Kasumi-1 (cell line): ENCODE measurements at places on chromosomes 4 and X.
A peak's percentile ranks its signal among the peaks of the same experiment; 100 is the strongest.

DNA sequence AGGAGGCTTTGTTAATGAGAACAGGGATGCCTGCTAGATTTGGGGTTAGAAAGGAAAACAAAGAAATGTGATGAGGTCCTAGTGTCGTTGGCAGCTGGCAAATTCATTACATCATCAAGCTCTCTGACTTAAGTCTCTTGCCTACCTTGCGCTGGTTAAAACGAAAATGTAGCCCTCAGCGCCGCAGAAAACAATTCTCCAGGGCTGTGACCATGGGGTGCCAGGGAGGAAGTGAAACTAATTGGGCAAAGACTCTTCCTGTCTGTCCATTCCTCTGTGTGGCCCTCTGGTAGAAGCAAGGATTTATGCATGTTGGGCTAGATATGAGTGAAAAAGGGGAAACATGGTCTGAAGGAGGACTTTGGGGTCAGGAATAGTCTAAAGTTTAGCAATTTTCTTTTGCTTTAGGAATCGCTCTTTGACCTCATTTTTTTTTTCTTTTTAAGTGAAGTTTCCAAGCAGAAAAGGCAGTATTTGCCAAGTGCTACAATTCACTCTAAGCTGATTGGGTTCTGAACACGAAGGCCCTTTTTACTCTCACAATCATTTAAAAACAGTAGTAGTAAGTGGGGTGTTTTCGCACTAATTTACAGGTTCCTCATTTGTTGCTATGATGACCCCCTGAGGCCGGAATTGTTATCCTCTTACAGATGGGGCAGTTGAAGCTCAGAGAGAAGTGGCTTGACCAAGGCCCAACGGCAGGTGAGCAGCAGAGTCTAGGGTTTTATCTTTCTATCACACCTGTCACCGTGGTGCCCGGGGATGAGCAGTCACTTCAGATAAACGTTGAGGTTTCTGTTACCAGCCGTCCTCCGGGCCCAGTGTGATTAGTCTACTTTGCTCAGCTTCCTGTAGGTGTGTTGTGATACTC is 27.3 kb upstream of the CHRNA9 start:
- DNase-seq, result no peak

DNA sequence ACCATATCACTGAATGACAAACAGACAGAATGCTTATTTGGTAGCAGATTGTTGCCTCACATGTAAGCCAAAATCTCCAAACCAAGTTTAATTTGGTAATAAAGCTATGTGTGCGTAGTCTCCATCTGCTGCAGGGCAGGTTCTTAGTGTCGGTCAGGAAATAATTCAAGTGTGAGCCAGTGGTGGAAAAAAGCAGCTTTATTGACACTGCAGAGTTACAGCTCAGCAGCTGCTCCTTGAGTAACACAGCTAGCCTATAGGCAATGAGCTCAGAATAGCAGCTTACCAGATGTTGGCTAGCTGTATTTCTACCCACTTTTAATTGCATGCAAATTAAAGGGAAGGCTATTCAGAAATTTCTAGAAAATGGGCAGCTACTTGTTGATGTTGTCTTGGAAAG is 757.8 kb upstream of the HS3ST1 start:
- no peak for DNase-seq

DNA sequence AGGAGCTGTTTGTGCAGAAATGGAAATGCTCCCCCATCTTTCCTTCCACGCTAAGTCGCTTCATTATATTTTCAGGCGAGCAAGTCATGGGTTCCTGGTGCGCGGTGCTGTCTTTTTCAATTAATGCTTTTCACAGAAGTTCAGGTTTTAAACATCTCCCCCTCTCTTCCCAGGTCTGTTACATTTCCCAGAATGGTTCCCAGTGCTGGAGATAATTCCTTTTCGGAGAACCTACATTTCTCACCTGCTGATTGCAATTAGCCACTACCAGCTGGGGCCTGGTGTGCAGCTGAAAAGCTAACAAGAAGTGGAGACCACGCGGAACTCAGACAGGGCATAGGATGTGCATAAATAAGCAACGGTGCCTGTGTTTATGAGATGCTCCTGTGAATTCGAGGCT is 217.8 kb downstream of the MID1IP1 start:
- DNase-seq, result no peak

DNA sequence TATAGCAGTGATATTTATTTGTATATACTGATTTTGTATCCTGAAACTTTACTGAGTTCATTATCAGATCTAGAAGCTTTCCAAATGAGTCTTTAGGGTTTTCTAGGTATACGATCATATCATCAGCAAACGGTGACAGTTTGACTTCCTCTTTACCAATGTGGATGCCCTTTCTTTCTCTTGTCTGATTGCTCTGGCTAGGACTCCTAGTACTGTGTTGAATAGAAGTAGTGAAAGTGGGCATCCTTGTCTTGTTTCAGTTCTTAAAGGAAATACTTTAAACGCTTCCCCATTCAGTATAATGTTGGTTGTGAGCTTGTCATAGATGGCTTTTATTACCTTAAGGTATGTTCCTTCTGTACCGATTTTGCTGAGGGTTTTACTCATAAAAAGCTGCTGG is 37.5 kb downstream of the CBR4 start:
- DNase-seq, result no peak

DNA sequence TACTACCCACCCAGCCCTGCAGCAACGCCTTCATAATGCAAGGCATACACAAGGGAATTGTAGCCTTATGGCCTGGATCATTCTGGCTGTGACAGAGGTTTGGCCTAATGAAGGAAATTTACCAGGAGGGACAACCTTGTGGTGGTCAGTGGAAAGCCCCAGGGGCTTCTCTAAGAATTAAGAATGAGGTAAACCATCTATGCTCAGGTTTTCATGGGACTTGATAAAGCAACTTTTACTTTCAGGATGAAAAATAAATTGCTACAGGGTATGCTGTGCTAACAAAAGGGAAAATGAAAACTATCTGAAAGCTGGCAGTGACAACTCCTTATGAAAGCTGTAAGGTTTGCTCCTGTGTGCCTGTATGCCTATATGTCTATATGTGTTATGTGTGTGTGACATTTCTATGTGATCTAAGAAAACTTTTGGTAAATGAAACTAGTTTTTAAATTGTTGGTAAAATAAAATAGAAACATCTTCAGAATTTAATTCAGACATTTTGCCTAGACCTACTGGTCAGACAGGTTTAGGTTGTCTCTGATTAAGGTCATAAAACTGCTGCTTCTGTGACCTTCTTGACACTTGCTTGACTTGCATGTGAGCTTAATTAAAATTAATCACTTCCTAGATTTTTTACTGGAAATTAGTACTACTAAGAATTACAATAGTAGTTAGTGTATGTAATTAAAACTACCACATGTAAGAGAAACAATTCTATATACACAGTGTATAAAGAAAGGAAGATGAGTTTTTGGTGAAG is 19.9 kb upstream of the TXK start:
- no peak for DNase-seq

GRCh38 chr4:113820108-113820507 is 58.6 kb upstream of the CAMK2D start:
- no peak for DNase-seq

DNA sequence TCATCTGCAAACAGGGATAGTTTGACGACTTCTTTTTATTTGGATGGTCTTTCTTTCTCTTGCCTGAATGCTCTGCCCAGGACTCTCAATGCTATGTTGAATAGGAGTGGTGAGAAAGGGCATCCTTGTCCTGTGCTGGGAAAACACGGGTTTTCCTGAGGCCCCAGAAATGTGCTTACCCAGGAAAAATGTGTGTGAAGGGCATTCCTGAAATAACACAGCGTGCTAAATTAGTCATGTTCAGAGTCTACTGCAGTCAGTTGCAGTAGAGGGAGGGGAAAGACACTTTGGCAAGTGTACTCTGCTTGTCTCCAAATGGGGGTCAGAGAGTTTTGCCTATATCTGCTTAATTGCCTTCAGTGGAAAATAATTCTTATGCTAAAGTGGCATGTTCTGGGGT is 153.9 kb downstream of the CCNG2 start:
- no peak for DNase-seq

- DNase-seq, result no peak
Measured at GRCh38 chrX:25198253-25198652, 182.5 kb upstream of the ARX start.

GRCh38 chrX:102959471-102959870 is 22.4 kb downstream of the RAB40AL start:
- DNase-seq, result no peak

- DNase-seq, result no peak
Measured at GRCh38 chrX:9557091-9557490, 92.2 kb downstream of the TBL1X start.

- DNase-seq, result no peak
Measured at GRCh38 chrX:130592204-130592603, 190.4 kb downstream of the RBMX2 start.

DNA sequence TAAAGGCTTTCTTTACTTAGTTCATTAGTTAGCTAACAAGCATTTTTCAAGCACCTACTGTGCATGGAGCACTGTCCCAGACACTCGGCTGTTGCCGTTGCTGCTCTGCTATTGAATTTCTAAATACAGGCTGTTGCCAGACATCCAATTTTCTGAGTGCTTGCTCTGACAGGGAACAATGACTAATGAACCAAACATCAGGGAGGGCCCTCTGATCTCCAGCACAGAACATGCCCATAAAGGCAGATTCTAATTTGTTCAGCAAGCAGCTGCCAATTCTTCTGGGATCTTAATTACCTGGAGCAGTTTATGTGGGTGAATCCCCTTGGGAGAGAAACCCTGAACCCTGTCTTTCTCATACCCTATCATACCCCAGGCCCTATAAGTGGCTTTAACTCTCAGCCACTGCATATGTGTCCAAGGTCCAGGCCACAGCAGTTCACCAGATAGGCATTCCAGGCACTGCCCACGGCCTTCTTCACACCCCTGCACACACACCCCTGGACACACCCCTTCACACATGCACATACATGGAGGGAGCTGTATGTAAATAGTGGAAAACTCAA is 27.9 kb downstream of the TSC22D3 start:
- no peak for DNase-seq

- DNase-seq, result peak; percentile 23
Measured at GRCh38 chrX:13506574-13506973, 62.8 kb upstream of the EGFL6 start.

- no peak for DNase-seq
Measured at GRCh38 chr4:6221851-6222760, 21.8 kb upstream of the JAKMIP1 start.

- no peak for DNase-seq
Measured at GRCh38 chrX:13699183-13699826, 10.4 kb downstream of the RAB9A start.

DNA sequence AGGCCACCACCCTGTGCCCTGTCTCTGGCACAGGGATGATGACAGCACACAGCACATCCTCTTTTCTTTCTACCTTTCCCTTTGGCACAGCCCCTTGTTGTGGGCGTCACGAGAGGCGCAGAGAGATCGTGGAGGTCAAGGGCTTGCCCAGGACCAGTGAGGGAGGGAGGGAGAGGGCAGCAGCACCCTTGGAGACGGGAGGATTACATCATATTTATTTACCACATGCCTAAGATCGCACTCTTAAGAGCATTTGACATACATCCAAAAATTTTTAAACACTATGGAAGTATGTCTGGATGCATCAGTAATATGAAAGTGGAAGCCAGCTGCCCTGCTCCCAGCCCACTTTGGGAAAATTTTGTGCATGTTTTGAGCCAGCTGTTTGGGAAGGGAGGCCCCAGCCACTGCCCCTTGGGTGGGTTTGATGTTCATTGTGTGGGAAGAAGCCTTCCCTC is 12.7 kb downstream of the WFS1 start:
- DNase-seq, result no peak

- no peak for DNase-seq
Measured at GRCh38 chr4:184476695-184477094, 2.3 kb upstream of the IRF2 start.

- no peak for DNase-seq
Measured at GRCh38 chrX:17527135-17527701, 152.2 kb downstream of the NHS start.

DNA sequence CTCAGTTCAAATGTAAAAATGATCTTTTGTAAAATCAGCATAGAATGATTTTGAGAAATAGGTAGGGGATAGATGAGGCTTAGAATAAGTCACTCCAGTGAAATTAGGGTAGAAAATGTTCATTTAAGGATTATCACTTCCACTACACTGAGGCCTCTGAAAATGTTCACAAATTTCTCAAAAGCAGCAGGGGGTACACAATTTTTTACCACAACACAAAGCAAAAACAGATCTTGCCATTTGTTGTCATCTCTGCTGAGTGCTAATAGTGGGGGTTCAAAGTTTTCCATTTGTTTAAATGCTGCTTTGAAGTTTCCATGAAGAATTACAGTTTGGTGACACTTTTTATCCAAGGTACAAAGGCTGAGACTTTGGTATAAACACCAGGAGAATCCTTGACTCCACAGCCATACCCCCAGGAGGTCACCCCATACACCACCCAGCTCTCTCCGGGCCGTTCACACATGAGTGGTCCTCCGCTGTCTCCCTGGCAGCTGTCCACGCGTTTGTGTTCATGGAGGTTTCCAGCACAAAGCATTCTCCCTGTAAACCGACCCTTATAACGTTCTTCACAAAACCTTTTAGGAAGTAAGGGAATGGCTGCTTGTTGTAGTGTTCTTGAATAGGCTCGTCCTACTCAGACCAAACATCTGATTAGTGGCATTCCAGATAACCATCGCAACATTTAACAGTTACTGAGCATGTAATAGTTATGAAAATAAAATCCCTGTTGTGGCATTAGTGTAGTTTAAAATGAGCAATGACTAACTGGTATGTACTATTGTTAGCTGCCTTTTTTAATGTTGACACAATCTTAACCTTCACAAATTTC is 71.0 kb downstream of the PRSS12 start:
- DNase-seq, result peak; percentile 54

DNA sequence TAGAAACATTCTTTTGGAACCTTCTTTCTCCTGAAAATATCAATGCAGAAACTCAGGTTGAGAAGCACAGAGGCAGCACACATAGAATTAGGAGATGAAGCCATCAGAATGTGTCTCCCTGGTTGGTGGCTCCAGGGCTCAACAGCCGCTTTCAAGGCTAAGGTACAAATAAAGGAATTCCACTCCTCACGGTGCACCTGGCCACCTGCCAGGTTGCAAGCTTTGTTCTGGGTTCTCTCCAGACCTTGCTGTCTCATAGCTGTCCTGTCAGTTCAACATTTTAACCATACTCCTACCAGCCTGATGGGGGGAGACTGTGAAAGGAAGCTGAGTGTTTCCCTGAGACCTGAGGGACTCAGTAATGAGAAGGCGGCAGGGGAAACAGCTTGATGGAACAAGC is 96.3 kb upstream of the HPF1 start:
- DNase-seq, result no peak

DNA sequence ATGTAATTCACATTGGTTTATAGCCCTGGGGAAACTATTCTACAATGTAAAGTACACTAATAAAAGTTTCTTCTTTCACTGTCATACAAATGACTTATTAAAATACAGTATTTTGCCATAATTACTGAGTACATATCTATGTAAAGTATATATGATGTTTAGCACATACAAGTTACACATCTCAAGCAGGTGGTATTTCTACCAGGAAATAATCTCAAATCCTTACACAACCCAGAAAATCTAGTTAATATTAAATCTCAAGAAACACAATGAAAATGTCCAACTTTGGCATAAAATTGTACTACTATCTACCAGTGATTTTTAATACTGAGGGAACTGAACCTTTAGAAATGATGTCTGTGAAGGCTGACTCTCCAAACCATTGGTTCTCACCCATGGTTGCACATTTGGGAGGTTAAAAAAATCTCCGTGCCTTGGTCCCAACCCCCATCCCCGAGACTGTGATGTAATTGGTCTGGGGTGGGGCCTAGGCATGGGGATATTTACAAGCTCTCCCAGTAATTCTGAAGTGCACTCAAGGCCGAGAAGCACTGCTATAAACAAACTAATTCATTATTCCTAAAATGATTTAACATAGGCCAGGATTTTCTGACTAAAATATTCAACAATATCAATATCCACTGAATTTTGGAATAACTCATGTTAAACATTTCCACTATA is 27.6 kb downstream of the MAP3K15 start:
- DNase-seq, result no peak
